Mucosa of gallbladder (tissue), 1 donor: ENCODE measurements at places on chromosomes 13 and 19.

GRCh38 chr19:46080561-46080960, 39.8 kb upstream of the IGFL4 start:
- DNase-seq = no peak

- no peak for DNase-seq
These were observed 69.1 kb downstream of the RYR1 start for GRCh38 chr19:38502410-38503076.

DNA sequence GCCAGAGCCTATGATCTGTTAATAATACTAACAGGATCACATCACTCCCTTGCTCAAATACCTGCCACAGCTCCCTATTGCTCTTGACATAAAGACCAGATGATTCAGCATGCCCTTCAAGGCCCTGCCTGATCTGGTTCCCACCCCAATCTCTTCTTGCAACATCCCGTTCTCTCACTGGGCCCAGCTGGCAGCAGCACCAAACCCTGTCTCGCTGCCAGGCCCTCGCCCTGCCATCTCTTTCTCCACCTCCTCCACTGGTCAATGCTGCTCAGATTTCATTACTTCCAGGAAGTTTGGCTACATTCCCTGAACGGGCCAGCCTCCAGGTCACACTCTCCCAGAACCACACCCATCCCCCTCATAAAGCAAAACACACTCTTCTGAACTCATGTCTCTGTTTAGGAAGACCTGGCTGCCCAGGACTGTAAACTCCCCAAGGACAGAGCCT, 8.6 kb upstream of the BCAT2 start:
- DNase-seq = peak; percentile 86

- no peak for DNase-seq
These were observed 26.2 kb upstream of the CEBPG start for GRCh38 chr19:33347300-33347699.

DNA sequence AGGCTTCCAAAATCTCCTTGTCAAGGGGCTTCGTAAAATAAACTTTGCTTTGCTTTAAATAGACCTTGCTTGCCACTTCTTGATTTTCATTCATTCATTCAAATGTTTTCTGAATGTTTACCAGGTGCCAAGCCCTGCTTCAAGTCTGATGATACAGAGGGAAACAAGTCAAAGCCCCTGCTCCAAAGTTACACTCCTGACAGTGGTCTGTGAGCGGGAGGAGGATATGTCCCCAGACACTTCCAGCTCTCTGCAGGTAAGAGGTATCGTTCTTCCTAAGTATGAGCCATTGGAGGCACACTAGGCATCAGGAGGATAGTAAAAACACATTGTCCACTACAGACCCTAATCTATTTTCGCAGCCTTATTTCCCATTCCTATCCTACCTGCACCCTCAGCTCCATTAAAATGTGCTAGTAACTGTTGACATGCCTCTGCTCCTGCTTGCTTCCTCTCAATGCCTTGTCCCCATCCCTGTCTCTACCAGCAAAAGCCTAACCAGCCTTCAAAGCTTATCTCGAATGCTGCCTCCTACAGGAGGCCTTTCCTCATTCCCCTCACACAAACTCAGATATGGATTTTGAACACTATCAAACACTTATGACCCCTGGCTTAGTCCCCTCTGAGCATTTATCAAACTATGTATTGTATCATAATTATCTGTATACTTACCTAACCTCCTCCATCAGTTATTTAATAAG, 6.2 kb upstream of the WBP4 start:
- no peak for DNase-seq

DNA sequence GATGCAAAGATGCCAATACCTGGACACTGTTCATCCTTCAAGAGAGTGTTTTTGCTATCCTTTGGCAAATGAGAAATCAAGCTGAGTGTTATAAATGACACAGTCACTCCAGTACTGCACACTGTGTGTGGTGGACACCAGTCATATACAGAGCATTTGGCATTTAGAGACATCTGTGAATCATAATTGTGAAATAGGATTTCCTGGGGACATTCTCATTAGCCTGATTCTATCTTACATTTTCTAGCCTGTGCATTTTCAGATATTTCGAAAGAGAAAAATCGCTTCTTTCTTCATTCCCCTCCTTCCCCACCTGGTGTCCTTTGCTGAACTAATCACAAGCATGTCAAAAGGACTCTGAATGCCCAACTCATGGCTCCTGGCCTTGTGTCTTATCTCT, 781.0 kb upstream of the ARGLU1 start:
- no peak for DNase-seq

DNA sequence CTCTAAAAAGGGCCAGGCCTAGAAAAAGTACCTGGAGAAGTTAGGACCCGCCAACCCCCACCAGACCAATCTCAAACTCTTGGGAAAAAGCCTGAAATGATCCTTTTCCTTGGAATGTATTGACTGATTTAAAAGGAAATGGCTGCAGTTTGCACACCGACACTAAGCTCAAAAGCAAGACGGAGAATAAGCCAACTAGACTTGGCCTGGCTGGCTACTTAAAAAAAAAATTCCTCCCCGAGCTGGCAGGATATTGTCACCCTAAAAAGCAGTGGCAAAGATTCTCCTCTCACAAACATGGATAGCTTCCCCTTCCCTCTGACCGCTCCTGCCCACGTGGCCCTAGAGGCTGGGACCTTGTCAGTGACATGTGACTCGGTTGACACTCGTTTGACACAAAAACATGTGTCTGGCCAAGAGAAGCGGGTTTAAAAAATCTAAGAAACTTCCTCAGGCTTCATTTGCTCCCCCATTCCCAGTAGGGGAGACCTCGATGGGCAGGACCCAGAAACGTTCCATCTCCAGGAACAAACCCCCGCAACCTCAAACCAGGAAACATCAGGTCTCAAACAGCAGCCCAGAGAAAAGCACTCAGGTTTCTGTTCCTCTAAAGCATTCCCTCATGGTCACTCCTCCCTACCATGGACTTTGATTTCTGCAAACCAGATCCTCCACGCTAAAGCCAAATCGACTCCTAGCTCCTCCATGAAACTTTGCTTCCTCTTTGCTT, 1.3 kb downstream of the RFX1 start:
- peak; percentile 75 for DNase-seq

DNA sequence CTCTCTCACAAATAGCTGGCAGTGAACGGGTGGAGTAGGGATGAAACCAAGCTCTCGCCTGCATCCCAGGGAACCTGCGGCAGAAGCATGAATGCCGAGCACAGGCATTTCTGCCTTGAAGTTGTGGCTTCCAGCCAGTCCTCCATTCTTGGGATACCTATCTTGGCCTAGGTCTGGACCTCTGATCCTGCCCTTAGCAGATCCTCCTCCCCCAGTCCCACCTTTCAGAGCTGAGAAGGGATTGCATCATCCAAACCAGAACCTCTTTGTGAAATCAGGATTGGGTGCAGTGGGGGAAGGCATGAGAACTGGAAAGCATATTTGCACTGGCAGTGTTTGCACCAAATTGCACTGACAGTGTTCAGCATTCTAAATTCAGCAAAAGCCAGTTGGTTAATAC, 5.8 kb downstream of the ZNF780A start:
- DNase-seq = no peak

GRCh38 chr19:33520048-33520643, 1.4 kb downstream of the PEPD start:
- no peak for DNase-seq

DNA sequence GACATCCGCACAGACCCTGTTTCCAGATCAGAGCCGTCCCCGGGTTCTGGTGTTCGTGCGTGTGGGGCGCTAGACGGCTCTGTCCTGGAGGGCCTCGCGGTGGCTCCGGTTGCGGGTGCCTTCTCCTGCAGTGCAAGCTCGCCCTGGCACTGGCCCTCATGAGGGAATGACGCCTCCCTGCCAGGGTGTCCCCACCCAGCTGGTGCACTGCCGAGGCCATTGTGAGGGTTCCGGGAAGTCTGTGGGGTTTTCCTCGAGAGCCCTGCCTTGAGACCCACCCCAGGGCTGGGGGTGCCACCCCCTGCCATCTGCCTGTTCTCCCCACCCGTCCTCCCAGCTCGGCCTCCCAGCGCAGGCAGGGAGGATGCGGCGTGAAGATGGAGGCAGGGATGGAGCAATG, 19.2 kb upstream of the GNA15 start:
- DNase-seq = no peak

DNA sequence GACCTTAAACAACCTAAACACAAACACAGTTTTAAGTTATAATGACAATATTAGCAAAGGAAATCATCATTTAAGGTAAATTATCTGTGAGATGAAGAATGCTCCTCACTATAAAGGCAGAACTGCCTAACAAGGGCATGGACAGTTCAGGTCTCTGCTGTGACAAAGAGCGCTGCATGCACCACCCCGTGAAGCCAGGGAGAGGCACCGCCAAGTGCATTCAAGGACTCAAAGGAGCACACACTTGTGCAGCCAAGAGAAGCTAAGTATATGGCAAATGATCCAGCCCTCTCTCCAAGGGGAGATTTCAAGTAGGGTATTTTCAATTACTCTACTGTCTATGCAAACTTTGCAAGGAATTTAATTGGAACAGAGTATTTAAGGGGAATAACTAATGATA, 126.0 kb downstream of the RAP2A start:
- DNase-seq = no peak

GRCh38 chr19:49333811-49334288, 1.4 kb upstream of the CD37 start:
- no peak for DNase-seq

DNA sequence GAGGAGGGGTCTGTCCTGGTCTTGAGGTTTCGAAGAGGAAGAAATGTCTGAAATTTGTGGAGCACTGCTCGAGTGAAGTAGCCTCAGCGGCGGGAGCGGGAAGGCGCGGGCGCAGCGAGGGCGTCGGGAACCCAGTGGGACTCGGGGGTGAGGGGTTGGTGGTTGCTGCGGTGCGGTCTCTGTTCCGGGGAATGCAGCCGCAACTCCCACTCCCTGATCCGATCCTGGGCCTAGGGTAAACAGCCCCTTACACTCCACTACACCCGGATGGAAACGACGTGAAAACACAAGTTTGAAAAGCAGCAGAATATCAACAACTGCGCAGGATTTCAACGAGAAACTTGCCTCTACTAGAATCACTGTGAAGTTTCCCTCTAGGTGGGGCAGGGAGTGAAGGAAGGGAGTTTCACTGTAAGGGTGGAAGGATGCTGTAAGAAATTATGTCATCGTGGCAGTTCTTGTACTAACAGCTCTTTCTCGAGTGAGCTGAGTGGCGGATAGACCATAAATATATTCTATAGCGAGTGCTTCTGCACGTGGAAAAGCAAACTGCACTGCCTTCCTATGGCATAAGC, 2.0 kb upstream of the KLF12 start:
- no peak for DNase-seq

- DNase-seq = no peak
These were observed 37.2 kb upstream of the ATP11A start for GRCh38 chr13:112652512-112653070.

DNA sequence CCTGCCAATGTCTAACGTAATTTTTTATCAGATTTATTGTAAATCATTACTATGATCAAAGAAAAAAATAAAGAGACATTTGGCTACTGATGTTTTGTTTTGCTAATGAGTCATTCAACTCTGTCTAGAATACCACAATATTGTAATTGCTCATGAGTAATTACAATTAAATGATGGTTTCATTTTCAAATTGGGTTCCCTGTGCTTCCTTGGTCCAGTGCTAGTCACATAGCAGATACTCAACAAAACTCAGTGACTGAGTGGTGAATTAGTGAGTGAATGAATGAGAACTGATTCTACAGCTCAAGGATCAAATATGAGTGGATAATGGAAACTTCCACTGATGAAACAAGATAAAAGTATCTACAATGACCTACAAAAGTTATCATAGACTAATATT, 304.7 kb downstream of the POU4F1 start:
- no peak for DNase-seq

GRCh38 chr19:5617080-5617479, 5.5 kb downstream of the SAFB2 start:
- no peak for DNase-seq

GRCh38 chr13:51645154-51645650, 60.9 kb downstream of the WDFY2 start:
- no peak for DNase-seq

GRCh38 chr13:95924389-95924994, 128.7 kb downstream of the UGGT2 start:
- no peak for DNase-seq

GRCh38 chr19:2602391-2603181, 99.9 kb downstream of the GNG7 start:
- peak; percentile 80 for DNase-seq

- no peak for DNase-seq
These were observed 246.3 kb upstream of the RFC3 start for GRCh38 chr13:33571618-33572017.

- peak; percentile 70 for DNase-seq
These were observed 16.9 kb downstream of the FAM187B start for GRCh38 chr19:35211545-35212230.

GRCh38 chr13:109096101-109096500, 466.7 kb downstream of the MYO16 start:
- no peak for DNase-seq

- DNase-seq = no peak
These were observed 107.0 kb downstream of the SLITRK5 start for GRCh38 chr13:87778128-87778527.

- DNase-seq = no peak
These were observed 76.6 kb upstream of the POMP start for GRCh38 chr13:28582225-28582891.

DNA sequence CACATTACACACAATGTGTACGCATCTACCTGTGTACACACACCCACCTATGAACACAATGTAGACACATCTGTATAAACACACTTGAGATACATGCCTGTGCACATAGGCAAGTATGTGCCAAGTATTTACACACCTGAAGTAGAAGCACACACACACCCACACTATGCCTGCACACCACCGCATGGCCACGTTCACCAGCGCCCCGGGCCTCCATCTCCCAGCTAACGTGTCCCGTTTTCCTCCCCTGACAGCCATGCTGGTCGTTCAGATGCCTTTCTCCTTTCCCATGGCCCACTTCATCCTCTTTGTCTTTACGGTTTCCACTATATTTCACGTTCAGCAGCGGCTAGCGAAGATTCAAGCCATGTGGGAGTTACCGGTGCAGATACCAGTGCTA, 6.9 kb downstream of the FUT2 start:
- DNase-seq = no peak

GRCh38 chr19:39341129-39341718, 997 bp upstream of the SAMD4B start:
- no peak for DNase-seq

GRCh38 chr13:50396001-50396400, 380.8 kb downstream of the KCNRG start:
- no peak for DNase-seq

GRCh38 chr13:40179445-40180281, 486.8 kb downstream of the FOXO1 start:
- no peak for DNase-seq

- no peak for DNase-seq
These were observed 5.1 kb downstream of the LONP1 start for GRCh38 chr19:5714816-5715215.

GRCh38 chr19:24071078-24071477, 15.9 kb upstream of the ZNF254 start:
- DNase-seq = no peak
